ENCODE measurements at places on chromosomes 6 and 20.

GRCh38 chr20:15076785-15077184 lies 739.4 kb upstream of the FLRT3 start:
- DNase-seq: no peak

GRCh38 chr6:152316024-152316423 lies 321.1 kb downstream of the SYNE1 start:
- DNase-seq: no peak

GRCh38 chr6:160978141-160978901 lies 13.2 kb upstream of the MAP3K4 start:
- DNase-seq: no peak

DNA sequence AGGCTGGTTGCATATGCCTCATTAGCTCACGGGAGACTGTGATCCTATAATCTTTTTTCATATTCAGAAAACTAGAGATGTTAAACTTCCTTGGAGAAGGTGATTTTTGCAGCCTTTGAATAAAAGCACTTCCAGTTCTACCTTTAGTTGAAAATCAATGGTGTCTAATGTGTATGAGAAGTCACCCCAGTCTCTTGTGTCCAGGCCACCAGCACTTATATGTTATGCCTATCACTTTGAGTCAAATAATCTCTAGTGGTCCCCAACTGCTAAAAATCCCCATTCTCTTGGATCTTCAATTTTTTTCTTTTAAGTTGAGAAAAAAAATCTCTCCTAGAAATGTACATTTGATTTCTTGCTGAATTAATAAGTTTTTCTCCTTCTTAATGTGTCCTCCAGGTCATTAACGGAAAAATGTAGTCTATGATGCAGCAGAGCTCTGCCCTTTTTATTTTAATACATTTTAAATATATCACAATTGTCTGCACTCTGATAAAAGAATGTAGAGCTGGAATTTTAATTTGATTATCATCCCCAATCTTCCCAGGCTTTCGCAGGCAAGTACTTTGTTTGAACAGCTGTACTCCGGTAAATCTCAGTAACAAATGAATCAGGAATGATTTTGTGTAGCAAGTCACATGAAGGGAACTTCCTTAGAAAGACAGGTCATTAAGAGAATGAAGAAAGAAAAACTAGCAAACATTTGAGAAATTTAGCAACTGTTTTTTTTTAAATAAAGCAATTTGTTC lies 147.0 kb downstream of the SOX4 start:
- DNase-seq: no peak

- no peak for DNase-seq
Measured at GRCh38 chr6:45473121-45473993, 95.6 kb upstream of the SUPT3H start.

- no peak for DNase-seq
Measured at GRCh38 chr20:53867741-53868351, 202.5 kb downstream of the BCAS1 start.

- DNase-seq: no peak
Measured at GRCh38 chr20:5261763-5262162, 55.0 kb downstream of the PROKR2 start.
